ENCODE measurements at places on chromosomes 12 and 14.

GRCh38 chr12:65900912-65901672 is 76.8 kb downstream of the HMGA2 start:
- DNase-seq = no peak

- no peak for DNase-seq
Observed at GRCh38 chr12:95118788-95119179, 45.4 kb upstream of the NR2C1 start.

DNA sequence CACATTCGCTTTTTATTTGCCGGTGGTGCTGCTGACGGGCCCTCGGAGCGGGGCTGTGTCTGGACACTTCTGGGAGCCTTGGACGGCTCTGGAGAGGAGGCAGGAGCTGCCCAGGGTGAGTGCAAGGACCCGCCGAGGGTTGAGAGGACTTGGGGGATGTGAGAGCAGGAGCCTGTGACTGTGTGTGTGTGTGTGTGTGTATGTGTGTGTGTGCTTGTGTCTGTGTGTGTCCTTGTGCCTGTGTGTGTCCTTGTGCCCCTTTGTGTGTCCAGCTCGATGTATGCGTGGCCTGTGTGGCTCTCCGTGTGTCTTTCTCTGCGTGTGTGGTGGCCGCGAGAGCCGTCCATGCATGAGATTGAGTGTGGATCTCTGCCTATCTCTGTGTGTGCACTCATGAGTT is 179.6 kb upstream of the MYL2 start:
- no peak for DNase-seq

- peak; percentile 78 for DNase-seq
Observed at GRCh38 chr14:105537580-105538474, 11.4 kb downstream of the TMEM121 start.

GRCh38 chr12:2858334-2858733 is 1.5 kb upstream of the TEX52 start:
- no peak for DNase-seq

GRCh38 chr14:61631045-61631687 is 64.1 kb upstream of the HIF1A start:
- no peak for DNase-seq

GRCh38 chr14:96037891-96038557 is 1.1 kb upstream of the C14orf132 start:
- no peak for DNase-seq

DNA sequence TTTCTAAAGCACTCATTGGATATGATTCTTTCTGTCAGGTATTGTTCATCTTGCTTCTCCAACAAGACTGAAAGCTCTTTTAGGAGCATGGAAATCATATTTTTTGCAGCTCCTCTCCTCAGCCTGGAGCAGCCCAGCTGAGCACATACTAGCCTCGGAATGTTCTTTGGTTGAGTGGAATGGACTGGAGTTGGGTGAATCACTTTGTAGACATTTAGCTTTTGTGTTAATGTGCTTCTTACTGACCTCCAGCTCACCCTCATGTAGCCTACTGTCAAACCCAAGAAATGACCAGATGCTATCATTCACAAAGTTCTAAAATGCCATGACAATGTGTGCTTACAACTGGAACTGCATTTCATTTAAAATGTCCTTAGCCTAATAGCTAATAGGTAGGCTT is 161.1 kb downstream of the NUAK1 start:
- no peak for DNase-seq

DNA sequence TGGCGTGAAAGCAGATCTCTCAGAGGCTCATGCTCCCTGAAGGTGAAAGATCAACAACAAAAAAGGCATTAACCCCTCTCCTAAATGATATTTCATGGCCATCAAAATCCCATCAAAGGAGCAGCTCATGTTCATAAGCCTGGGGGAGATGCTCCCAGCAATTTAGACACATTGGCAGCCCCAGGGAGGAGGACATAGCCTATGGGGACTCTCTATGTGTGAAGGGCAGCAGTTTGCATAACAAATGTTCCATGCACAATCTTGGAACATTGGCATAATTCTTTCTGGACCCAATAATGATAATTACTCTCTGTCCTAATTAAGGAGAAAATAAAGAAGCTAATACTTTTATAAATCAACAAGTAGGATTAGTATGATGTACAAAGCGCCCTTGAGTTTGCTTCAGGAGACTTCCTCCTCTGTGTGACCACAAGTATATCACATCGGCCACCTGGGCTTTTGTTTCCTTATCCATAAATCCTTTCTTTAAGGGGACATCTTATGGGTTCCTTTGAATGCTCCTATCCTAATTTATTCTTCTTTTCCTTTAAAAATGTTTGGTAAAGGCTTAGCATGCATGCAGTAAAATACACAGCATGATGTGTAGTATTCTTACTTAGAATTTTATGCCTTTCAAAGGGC is 161.9 kb upstream of the PLEKHG7 start:
- DNase-seq = no peak

DNA sequence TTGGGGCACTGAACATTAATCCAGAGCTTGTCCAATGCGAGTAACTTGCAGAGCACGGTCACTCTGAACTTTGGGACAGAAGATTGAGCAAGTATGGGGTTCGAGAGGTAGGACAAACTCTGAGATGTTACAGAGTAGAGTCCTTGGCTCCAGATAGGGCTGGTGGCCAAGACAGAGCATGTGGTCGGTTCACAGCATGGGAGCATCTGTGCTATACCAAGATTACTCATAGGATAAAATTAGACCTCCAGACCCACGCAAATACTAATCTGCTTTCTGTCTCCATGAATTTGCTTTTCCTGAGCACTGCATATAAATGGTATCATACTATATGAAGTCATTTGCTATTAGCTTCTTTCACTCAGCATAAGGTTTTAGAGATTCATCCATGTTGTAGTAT is 93.4 kb upstream of the TBX5 start:
- DNase-seq = no peak

GRCh38 chr14:23861666-23862065 is 91.9 kb upstream of the DHRS4 start:
- no peak for DNase-seq

GRCh38 chr12:51953864-51954263 is 2.4 kb downstream of the ACVR1B start:
- DNase-seq = no peak

GRCh38 chr12:131775392-131776236 is 52.6 kb upstream of the MMP17 start:
- no peak for DNase-seq

GRCh38 chr12:46573347-46573658 is 200.7 kb upstream of the SLC38A2 start:
- no peak for DNase-seq

- DNase-seq = no peak
Observed at GRCh38 chr14:64388533-64389285, 556 bp downstream of the MTHFD1 start.

DNA sequence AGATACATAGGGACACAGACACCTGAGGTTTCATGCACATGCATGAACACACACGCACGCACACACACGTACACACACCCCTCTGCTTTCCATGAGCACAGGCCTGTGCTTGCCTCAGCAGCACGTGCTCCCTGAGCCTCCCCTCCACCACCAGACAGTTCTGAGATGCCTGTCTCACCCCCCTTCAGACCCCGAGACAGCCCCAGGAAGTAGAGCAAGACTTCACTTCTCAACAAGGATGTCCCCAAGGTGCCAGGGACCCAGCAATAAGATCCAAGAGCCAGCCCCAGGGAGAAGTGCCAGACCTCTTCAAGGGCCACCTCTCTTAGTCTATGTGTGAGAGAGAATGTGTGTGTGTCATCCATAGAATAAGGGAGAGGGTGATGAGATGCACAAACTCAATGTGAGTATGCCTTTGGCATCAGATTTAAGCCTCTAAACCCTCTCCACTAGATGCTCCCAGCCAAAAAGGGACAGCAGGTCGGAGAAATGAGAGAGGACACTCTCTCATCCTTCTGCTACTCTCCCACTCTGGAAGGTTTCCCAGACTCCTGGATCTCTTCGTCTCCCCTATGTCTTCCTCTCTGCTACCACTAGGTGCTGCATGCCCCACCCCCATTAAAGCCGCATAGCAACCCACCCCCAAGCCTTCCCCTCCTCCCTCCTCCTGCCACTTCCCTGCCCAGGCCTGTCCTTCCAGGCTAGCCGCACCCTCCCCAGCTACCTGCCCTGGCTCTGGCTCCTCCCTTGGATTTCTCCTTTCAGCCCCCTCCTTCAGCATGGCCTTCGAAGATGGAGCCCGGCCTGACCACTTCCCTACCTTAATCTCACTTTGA is 7.7 kb downstream of the RARG start:
- DNase-seq = no peak

GRCh38 chr12:32789916-32790315 is 34.2 kb upstream of the YARS2 start:
- no peak for DNase-seq

- DNase-seq = no peak
Observed at GRCh38 chr14:105092171-105093037, 27.2 kb upstream of the GPR132 start.

GRCh38 chr12:71162832-71163763 is 5.3 kb upstream of the TSPAN8 start:
- DNase-seq = no peak

DNA sequence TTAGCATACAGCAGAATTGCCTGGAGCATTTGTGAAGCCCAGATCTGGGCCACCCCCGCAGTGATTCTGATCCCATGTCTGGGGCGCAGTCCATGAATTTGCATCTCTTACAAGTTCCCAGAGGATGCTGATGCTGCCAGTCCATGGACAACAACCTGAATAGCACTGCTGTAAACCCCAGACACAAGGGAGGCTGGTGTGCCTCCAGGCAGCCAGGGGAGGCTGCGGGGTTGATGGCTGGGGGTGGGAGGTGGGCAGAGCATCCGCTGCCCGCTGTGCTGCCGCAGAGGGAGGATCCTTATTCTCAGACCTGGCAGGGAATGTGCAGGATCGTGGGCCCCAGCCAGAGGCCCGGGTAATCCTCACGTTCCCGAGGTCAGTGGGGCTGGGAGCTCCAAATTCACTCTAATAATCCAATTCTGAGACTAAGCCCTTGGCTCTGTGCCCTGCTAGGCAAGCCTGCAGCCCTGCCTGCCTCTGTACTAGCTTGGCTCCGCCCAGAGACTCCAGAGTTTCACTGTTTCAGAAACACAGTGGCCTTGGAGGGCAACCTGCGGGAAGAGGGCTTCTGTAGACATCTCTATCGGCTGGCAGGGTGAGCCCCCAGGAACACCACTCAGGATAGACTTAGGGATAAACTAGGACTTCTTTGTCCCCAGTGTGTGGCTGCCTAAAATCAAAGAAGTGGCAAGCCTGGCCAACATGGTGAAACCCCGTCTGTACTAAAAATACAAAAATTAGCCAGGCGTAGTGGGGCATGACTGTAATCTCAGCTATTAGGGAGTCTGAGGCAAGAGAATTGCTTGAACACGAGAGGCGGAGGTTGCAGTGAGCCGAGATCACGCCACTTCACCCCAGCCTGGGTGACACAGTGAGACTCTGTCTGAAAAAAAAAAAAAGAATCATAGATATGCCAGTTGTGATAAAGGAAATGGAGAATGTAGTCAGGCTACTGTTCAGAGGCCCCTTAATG is 17.8 kb upstream of the MLEC start:
- DNase-seq = peak; percentile 43

GRCh38 chr14:97978341-97978740 is 1181.2 kb downstream of the VRK1 start:
- no peak for DNase-seq

- no peak for DNase-seq
Observed at GRCh38 chr14:92959761-92960680, 37.1 kb downstream of the CHGA start.

- DNase-seq = no peak
Observed at GRCh38 chr14:82913396-82913795, 1379.7 kb upstream of the SEL1L start.

DNA sequence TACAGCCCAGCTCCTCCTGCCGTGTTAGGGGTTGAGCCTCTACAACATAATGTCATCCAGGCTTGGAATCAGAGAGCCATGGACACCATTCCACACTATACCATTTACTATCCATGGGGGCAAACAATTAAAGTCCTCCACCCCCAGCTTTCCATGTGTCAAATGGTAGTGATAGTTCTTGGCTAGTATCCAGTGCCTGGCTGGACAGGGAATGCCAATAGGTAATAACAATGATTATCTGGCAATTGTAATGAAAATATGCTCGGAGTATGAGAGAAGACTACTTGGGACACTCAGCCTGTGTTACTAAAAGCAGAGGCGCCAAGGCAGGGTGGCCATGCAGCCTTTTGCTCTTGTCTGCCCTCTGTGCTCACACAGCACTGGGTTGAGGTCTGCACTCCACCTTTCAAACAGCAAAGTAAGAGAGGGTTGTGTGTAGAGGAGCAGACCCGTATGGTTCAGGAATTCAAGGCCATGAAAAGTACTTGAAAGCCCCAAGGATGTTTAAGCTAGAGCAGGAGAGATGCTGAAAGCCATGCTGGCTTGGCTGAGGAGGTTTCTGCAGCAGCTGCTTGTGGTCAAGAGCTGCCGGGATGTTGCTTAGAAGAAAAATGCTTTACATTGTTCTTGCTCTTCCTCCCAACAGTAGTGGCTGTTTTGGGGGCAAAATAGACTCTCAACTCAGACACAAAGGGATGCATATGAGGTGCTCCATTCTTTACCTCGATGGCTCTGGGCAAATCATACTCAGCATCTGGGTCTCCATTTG is 10.6 kb downstream of the SERPINA3 start:
- DNase-seq = no peak

DNA sequence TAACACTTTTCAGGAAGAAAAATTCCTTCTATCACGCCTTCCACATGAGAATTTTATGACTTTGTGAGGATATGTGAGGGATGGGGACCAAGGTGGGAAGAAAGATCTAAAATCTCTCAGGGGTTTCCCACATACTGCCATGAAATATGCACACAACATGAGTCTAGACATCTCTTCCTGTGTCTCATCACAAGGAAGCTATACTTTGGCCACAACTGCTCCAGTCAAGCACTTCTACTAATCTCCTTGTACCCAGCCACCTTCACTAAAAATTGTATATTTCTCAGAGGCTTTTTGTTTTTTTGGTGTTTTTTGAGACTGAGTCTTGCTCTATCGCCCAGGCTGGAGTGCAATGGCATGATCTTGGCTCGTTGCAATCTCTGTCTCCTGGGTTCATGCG is 3.2 kb downstream of the OSBPL8 start:
- no peak for DNase-seq

GRCh38 chr12:92961949-92962348 is 32.9 kb upstream of the EEA1 start:
- no peak for DNase-seq

- no peak for DNase-seq
Observed at GRCh38 chr12:82663893-82664292, 22.8 kb upstream of the TMTC2 start.

DNA sequence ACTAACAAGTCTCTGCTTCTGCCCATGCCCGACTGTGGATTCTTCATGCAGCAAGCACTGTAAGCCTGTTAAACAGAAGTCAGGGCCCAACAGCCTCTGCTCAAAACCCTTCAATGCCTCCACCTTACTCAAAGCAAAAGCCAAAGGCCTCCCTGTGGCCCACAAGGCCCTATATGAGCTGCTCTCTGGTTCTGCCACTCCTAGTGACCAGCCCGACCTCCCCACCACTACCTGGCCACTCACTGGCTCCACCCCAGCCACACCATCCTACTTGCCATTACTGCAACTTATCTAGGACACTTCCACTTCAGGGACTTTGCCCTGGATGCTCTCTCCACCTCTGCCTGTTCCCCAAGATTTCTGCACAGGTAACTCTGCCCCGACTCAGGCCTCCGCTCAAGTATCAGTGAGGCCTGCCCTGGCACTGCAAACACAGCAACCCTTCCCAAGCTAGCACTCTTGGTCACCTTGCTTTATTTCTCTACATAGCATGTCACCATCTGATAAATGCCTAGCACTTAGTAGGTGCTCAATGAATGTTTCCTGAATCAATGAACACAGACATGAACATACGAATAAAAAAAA is 88.9 kb downstream of the ITPR2 start:
- DNase-seq = no peak

GRCh38 chr12:10169104-10169503 is 2.8 kb downstream of the OLR1 start:
- DNase-seq = no peak
